ENCODE measurements at places on chromosomes 6 and 20.

DNA sequence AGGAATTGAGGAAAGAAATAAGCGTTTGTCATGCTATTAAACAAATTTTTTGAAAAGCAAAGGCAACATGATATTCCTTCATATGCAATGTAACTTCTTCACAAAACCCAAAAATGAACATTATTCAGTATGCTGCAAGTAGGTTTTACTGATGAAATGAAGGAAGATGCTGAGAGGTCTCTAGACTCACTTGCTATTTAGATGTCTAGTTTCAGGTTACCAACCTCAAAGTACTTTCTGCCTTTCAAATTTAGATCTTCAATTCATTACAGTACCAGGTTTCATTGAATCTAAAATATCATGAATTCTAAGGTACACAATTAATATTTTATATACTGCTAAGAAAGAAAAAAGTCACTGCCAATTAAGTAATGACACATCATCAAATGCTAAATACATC, 39.9 kb downstream of the MYO6 start:
- no peak for DNase-seq

DNA sequence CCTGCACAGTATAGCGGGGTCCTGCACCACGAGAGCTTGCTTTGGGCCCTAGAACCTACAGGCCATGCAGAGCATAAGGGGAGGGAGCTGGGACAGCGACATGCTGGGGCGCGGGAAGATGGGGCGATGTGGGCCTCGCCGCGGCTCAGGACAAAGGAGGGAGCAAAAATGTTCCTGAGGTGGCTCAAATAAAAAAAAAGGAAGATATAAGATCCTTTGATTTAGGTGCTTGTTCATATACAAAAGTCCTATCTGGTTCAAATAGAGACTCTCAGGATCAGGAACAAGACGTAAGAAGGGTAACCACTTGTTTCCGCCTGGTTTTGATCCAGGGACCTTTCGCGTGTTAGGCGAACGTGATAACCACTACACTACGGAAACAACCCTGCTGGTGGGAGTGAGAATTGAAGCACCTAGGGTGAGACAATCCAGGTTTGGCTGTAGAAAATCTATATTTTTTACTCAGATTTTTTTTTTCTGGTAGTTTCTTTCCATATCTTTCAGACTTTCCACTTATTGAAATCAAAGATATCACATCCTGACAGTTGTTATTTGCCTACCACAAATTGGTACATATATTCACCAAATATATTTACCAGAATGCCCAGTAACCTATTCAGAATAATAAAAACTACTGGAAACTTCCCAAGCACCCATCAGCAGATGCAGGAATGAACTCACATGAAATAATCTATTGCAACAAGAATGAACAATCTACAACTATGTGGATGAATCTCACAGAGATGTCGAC, 177.9 kb upstream of the ZNF184 start:
- DNase-seq = peak; percentile 26

DNA sequence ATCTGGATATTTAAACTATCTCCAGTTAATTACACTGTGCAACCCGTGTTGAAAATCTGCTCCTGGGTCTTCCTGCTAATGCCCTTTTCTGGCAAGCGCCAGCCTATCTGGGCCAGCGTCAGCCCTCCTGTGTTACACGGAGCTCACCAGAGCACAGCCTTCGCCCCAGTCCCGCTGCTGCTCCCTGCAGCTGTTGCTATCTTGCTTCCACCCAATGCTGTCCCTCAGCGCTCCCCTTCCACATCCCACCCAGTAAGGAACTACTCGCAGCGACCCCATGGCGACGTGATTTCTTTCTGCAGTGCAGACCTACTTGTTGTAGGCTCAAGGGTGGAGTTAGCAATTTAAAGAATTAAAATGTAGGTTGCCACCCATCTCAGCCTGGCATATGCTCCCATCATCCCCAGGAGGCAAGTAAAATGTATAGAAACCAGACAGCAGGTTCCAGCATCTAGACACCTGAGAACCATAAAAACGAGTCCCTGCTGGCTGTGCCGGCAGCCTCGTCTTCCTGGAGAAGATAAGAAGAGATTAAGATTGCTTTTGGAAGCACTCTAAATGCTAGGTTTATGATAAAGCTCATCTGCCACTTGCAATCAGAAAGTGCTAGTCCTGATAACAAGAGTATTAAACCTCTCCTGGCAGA, 254.3 kb upstream of the FOXQ1 start:
- no peak for DNase-seq

- DNase-seq = no peak
Observed at GRCh38 chr6:40918040-40918651, 120.9 kb downstream of the UNC5CL start.

- no peak for DNase-seq
Observed at GRCh38 chr6:116465246-116465645, 4.1 kb downstream of the CALHM6 start.

DNA sequence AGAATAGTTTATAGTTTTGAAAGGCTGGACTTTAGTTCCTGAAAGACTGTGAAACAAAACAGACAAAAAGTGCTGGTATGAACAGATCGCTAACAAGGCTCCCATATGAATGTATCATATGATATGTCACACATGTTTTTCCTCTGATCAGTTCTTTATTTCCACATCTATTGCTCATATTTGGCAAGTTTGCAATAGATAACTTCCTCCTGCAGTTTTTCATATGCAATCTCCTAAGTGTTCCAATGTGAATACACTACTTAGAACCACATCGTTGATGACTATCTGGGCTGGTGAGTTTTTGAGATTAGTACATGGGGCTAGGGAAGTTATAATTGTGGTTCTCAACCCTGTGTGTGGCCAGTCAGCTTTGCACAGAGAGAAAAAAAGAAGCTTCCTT, 23.1 kb downstream of the CRYBG1 start:
- DNase-seq = no peak

GRCh38 chr20:41475503-41475902, 108.9 kb upstream of the EMILIN3 start:
- DNase-seq = no peak

- no peak for DNase-seq
Observed at GRCh38 chr6:39051399-39052122, 3.0 kb downstream of the GLP1R start.

Data from epithelial cell of proximal tubule (primary cell).